ENCODE measurements at places on chromosomes 2 and 18.

DNA sequence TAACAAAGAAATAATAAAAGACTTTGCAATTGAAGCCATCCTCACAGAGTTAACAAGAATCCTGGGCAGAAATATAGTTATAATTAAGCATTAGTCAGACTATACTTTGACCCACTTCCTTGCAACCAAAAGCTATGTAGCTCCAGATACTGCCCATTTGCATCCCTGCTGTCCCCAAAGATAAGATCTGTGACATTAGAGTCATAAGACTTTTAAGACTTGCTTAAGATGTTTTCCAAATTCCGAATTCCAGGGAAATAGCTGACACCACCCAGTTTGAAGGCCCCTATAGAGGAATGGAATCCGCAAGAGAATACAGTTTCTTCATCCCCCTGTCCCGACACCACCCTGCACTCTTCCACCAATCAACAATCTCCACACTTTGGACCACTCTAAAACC lies 69.5 kb upstream of the TLK1 start:
- DNase-seq = no peak

DNA sequence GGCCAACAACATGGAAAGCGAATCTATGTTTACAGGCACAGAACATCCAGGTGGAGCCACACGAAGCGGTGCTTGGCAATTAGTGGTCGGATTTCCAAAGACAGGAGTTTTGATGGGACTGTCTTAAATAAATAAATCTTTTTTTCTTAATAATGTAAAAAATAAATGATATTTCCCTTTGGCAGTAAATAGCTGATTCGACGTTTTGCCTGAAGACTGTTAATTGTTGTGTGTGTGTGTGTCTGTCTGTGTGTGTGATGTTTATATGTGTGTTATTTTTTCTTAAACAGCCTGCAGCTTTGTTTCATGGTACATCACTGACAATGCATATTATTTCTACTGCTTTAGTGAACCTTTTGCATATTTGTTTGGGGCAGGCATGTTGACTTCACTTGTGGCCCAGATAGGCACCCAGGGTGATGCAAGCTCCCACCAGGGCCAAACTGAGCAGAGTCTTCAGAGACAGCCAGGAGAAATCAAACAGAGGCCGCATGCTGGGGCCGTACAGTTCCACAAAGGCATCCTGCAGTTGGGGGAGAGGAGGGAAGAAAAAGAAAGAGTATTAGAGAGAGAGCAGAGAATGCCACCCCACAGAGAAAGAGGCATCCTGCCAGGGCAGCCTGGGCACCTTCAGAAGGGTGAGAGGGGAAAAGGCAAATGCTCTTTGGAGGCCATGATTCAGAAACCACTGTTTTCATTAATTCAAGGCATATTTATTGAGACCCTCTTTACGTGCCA lies 191.2 kb downstream of the BCL2 start:
- no peak for DNase-seq

- DNase-seq = no peak
These were observed 178.9 kb upstream of the FANCL start for GRCh38 chr2:58419983-58420382.

DNA sequence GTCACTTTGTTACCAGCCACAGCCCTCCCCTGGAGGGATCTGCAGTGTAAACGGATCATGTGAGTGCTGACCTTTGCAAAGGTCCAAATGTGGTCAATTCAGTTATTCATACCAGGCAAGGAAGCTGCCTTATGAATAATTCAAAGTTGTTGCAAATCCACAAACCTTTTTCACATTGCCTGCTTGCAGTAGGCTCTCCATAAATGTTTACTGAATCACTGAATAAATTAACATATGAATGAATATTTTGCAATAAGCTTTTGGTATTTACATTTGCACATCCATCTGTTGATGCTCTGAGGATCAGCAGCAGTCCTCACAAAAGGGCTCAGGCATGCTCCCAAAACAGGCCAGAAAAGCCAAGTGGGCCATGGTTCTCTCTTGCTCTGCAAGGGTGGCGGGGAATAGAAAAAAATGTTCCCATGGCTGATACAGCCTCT lies 156.8 kb downstream of the VAPA start:
- no peak for DNase-seq
